Bone marrow (tissue), 2 donors: ENCODE measurements at places on chromosomes 4 and X.

DNA sequence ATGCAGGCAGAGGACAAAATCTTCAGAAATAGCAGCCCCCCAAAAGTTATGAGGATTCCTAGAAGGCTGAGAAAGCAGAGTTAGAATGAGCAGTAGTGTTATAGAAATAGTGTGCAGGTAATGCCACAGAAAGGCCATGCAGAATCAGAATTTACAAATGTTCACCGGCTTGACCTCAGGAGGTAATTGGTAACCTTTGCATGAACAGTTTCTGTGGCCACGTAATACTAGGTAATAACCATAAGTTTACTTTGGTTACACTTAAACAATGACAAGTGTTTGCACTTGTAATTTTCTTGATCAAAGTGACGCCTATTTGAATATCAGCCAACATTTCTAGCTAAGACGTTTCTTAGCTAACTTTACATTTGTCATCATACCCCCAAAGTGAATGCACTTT lies 393.6 kb downstream of the GPAT3 start:
- no peak for DNase-seq

DNA sequence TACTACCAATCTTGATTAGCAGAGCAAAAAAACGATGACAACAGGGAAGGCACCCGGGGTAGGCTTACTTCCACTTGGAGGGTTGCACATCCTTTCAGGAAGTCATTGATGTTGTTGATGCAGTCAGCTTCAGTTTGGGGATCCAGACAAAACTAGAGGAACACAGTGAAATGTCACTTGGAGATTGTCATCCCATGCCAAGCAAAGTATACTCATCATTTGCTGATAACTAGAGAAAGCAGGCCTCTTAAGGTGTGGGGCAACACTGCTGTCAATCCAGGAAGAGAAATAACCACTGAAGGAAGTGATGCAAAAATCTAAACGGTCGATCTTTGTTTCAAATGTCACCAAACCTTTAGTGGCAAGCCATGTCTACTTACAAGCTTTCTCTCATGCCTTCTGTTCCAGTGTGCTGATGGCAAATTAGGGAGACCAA lies 1.4 kb downstream of the ARHGEF6 start:
- DNase-seq: no peak

DNA sequence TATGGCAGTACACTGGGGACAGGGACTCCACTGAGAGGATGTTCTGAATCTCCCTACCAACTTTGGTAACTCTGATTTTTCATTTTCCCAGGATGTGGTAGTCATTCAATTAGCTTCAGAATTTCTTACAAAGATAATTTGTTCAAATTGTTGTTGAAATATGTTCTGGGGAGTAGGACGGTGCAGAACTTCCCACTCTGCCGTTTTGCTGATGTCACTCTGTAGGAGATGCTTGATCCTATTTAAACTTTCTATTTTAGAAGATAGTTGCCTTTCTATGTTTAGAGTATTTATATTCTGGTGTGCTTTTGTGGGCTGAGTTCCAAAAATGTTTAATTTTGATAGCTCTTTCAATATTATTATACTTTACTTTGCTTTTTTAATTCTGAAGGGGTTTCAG lies 55.2 kb downstream of the ADAM29 start:
- DNase-seq: no peak

- DNase-seq: no peak
Measured at GRCh38 chrX:131915488-131915887, 107.6 kb upstream of the STK26 start.

DNA sequence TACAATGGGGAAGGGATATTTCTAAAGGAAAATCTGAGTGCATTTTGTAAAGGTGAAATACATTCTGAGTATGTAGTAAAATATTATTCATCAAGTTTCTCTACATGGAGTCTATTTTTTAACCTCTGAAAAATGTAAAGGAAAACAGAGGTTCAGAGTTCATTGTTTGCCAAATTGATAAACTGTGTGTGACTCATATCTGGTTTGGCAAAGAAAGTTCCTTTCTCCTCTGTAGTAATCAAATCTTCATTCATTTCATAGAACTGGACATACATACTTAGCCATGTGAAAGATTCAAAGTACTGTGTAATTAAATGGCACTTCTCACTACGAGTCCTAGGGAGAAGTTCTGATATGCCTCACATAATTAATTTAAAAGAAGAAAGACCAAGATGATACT lies 61.6 kb downstream of the HPGD start:
- DNase-seq: no peak

DNA sequence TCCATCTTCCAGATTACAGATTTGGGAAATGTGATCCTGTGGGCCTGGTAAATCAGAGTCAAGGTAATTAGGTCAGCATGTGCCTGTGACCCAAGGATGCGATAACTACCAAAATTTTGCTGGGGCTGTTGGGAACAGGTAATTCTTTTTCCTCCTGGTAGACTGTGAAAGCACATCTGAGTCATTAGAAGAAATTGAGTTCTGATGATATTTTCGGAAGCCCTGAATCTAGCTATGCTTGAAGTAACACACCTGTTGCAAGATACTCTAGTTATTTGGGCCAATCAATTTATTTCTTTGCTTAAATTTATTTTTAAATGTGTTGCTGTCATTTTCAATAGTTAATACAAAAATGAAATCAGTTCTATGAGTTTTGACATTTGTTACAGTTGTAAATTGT lies 903.6 kb downstream of the RPA4 start:
- DNase-seq: no peak

- DNase-seq: no peak
Measured at GRCh38 chr4:145805490-145805889, 125.5 kb downstream of the C4orf51 start.

GRCh38 chr4:7254736-7255487 lies 62.6 kb downstream of the SORCS2 start:
- no peak for DNase-seq

- DNase-seq: no peak
Measured at GRCh38 chr4:158588285-158588684, 66.6 kb downstream of the RXFP1 start.

- DNase-seq: no peak
Measured at GRCh38 chr4:77113069-77113468, 37.3 kb upstream of the CCNI start.

GRCh38 chrX:104137496-104137895 lies 19.3 kb downstream of the SLC25A53 start:
- no peak for DNase-seq

DNA sequence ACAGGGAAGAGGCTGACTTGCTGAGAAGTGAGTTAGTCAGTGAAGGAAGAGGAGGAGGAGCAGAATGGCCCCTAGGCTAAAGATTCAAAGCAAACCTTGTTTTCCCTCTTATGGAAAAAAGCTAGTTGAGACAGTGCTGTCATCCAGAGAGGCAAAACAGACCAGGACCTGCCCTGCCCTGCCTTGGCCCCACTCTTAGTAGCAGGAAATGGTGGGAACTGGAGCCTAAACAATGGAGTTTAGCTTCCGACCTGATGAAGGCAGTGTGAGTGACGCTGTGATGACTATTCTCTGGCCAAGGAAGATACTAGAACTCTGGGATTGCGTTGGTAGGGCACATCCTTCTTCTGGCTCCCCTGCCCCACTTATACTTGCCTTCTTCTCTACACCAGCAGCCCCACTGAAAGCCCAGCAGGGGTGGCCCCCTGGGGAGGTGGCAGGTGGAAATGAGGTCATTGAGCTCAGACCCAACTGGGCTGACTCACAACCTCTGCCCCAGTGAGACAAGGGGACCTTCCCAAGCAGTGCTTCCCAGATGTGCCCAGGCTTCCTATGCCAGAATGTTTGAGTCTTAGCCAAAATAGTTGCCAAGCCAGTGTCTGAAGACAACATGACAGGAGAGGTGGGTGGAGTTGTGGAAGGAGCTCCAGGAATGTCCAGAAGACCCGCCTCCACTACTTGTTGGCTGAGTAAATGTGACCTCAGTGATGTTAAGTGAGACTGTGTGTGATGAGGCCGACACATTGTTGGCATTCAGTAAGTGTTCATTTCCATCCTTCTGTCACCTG lies 38.8 kb downstream of the MSN start:
- DNase-seq: no peak

DNA sequence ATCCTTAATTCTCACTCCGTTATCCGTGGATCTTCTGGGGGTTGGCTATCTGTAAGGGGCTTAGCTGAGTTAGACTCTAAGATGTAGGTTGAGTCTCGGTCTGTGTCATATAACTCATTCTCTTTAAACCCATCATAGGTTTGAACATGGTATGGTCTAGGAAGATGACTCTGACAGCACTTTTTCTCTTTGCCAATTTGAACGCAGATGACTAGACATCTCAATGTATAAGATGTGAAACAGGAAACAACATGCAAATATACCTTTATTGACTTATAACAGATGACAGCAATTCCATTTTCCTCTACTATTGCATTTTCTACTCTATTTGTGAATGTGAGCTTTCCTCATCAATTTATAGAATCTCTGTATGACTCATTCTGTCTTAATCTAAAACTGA lies 634.8 kb upstream of the MAGEB2 start:
- no peak for DNase-seq

DNA sequence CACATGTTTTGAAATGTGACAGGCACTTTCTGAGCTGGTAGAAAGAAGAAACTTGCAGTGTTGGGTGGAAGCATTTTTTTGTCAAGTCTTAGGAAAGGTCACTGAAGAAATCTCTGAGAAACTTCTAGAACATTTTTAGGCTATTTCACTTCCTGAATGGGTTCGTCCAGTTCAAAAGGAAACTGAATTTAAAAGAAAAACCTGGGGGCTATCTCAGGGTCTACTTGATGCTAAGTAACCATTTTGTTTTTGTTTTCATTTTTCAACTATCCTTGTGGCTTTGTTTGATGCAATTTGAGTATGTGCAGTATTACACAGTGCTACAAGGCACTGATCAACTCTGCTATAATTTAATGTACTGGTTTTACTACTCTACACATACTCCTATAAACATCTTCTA lies 34.0 kb upstream of the AMOT start:
- DNase-seq: no peak

- no peak for DNase-seq
Measured at GRCh38 chr4:113170805-113171468, 121.5 kb downstream of the ANK2 start.

- DNase-seq: no peak
Measured at GRCh38 chrX:140346729-140347128, 158.1 kb downstream of the SOX3 start.

DNA sequence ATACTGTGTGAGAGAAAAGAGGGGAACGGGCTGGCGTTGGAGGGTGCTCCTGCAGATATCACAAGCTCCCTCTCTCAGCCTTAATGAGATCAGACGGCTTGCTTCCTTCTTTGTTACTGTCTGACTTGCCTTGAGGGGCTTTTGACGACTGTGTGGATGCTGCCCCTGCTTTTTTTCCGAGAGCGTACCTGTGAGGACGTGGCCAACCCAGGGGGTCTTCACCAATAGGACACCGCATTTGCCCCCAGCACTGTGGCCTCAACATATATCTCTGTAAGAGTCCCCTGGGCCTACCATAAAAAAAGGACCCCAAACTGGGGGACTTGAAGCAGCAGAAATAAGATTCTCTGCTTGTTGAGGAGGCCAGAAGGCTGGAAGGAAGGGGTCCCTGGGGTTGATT lies 143.9 kb downstream of the SHOX start:
- no peak for DNase-seq

- no peak for DNase-seq
Measured at GRCh38 chr4:174096999-174097398, 186.5 kb downstream of the FBXO8 start.

DNA sequence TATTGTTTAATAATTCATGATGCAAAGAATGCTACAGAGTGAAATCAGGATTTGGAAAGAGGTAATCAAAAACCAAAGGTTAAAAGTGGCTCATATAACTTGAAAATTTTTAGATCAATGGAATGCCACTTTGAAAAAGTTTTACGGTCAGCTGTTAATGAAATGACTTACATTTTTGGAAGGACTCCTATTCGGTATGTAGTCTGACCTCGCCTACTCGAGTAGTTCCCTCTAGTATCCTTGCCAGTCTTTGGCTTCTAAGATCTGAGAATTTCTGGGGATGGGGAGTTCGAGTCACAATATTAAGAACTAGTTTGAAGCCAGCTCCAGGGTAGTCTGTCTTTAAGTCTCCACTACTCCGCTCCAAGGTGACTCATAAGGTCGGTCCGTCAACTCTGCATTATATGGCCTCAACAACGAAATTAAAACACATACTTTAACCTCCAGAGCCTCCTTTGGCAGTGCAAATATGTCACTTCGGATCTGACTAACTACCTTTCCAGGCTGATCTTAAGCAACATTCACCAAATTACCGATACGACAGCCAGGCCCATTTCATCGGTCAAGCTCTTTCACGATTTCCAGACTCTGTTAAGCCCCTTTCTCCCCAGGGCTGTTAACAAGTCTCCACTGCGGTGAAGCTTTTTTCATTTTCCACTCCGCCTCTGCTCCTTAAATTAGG lies 733 bp upstream of the NAA15 start:
- peak; percentile 52 for DNase-seq

DNA sequence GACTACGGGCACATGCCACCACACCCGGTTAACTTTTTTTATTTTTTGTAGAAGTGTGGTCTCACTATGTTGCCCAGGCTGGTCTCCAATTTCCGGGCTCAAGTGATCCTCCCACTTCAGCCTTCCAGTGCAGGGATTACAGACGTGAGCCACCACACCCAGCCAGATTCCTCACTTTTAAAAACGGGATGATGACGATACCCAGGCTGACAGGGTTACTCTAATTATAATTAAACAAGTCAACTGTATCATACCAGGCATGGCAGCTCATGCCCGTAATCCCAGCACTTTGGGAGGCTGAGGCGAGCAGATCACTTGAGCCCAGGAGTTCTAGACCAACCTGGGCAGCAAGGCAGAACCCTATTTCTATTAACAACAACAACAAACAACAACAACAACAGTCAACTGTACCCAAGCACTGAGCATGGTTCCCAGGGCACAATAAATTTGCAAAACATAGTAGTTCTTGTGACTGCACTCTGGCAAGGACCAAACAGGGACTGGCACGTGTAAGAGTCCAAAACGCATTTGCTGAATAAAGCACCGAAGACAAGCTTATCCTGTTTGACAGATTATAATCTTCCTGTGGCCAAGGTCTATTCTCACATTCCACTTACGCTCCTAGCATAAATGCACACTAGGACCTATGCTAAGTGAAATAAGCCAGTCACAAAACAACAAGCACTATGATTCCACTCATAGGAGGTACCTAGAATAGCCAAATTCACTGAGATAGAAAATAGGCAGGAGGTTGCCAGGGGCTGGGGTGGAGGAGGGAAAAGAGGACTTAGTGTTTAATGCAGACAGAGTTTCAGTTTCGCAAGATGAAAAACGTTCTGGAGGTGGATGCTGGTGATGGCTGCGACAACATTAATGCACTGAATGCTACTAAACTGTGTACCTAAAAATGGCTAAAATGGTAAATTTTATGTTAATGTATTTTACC lies 77.5 kb downstream of the IRF2 start:
- DNase-seq: no peak

DNA sequence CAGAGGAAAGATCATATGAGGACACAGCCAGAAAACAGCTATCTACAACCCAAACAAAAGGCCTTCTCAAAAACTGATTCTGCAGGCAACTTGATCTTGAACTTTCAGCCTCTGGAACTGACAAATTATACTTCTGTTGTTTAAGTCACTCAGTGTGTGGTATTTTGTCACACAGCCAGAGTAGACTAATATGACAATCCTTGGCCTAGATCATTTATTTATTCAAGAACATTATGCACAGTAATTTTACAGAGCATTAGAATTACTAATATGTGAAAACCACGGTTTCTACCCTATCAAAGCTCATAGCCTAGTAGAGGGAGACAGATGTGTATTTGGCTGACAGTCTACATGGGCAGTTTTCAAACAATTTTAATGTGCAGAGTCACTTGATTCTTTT lies 167.8 kb upstream of the PCDH18 start:
- no peak for DNase-seq

GRCh38 chr4:77859256-77859655 lies 3.4 kb upstream of the MRPL1 start:
- no peak for DNase-seq
